ENCODE measurements at places on chromosomes 2 and 18.

- no peak for DNase-seq
These were observed 284.7 kb downstream of the LRRTM1 start for GRCh38 chr2:80019571-80020460.

DNA sequence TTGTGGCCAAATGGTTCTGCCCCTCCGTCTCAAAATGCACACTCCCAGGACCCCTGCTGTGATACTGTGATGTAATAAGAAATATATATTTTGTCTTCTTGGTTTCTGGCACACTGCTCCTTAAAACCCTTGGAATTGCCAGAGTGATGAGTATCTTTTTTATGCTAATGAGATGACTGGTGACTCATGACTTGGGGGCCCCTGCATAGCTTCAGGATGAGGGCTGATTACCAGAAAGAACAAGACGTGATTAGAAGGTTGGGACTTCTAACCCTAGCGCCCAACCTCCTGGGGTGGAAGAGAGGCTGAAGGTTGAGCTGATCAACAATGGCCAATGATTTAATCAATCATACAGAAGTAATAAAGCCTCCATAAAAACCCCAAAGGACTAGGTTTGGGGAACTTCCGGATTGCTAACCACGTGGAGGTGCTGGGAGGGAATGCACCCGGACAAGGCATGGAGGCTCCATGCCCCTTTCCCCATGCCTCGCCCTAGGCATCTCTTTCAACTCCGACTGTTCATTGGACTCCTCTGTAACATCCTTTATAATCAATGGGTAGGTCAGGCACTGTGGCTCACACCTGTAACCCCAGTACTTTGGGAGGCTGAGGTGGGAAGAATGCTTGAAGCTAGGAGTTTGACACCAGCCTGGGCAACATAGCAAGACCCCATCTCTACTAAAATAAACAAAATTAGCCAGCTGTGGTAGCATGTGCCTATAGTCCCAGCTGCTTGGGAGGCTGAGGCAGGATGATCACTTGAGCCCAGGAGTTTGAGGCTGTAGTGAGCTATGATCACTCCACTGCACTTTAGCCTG is 89.1 kb downstream of the HS1BP3 start:
- no peak for DNase-seq

DNA sequence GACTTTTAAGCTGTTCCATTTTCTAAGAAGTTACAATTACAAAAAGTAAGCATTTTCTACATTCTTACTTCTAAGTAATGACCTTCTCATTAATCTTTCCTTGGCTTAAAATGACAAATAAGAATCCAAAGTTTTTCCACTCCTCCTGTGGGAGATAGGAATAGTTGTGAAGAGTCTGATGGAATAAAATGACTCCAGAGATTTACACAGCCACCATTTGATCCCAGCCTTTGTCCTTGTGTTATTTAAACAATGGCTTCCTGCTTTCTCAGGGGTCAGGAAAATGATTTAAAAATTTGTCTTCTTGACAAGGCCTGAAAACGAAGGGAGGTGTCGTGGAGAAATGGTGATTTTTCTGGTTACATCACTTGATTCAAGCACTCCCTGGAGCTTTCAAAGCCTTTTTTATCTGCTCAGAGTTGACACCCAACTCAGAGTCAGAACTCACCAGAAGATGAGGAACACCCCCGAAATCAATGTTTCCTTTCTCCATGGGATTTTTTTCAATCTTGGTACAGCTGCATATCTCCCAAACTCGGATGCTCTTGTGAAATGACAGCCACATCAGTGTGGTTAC is 106.5 kb downstream of the GALNT3 start:
- no peak for DNase-seq

GRCh38 chr2:2941205-2941604 is 436.4 kb downstream of the EIPR1 start:
- DNase-seq, result no peak

DNA sequence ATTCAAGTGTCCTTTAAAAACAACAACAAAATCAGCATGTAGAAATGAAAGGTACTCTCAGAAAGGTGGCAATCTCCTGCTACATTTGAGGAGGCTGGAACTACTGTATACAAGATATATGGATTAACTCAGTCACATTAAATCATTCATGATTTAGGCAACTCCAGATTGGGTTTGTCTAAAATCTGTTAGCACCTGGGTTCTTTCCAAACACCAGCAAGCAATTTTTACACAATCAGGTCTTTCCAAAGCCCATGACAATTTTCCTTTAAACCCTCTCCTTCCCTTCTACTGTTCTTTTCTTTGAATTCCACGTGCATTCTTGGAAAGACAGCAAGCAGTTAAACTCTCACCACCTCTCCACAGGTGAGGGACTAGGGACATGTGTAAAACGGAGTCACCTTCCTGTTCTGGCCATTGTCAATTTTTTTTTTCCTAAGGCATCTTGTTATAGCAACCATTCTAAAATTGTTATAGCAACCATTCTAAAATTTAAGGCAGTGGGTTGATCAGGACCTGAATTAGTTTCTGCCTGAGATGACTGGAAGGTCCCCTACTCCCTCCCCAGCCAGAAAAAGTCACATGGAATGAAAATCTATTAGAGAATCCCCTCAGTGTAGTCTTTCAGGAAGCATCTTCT is 113.9 kb downstream of the ANKRD44 start:
- no peak for DNase-seq

GRCh38 chr2:178345951-178346350 is 105.0 kb downstream of the PRKRA start:
- DNase-seq, result no peak
